ENCODE measurements at places on chromosomes 16 and 17.
A peak's percentile ranks its signal among the peaks of the same experiment; 100 is the strongest.

GRCh38 chr17:81036197-81036941, 1.4 kb downstream of the BAIAP2 start:
- no peak for DNase-seq

DNA sequence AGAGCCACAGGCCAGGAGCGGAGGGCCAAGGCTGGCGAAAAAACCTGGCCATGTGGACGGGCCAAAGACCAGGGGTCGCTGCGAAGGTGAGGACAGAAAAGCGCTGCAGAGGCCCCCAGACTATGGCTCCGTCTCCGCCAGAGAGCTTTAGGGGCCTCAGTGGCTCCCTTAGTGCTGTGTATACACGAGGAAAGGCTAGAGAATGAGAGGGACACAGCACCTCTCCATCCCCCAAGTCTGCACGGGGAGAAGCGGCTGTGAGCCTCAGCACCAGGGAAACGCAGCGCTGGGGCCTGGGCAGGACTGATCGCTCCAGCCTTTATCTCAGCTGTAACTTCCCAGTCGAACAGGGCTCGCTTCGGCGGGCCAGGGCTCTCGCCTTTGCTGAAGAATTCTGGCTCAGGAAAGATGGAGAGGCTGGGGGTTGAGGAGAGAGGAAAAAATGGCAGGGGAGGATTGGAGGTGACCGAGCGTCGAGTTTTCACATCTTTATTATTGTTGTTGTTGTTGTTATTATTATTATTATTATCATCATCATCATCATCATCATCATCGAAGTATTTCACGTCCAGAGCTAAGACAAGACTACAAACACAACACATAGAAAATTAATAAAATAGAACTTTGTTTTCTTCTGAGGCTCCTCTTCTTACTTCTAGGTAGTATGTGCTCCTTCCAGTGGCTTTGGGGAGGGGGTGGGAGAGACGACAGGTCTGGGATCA, 1.9 kb upstream of the HOXB5 start:
- no peak for DNase-seq

GRCh38 chr16:8237452-8237851, 352.9 kb downstream of the TMEM114 start:
- no peak for DNase-seq

- DNase-seq: no peak
Measured at GRCh38 chr16:9381905-9382304, 290.5 kb downstream of the HAPSTR1 start.

DNA sequence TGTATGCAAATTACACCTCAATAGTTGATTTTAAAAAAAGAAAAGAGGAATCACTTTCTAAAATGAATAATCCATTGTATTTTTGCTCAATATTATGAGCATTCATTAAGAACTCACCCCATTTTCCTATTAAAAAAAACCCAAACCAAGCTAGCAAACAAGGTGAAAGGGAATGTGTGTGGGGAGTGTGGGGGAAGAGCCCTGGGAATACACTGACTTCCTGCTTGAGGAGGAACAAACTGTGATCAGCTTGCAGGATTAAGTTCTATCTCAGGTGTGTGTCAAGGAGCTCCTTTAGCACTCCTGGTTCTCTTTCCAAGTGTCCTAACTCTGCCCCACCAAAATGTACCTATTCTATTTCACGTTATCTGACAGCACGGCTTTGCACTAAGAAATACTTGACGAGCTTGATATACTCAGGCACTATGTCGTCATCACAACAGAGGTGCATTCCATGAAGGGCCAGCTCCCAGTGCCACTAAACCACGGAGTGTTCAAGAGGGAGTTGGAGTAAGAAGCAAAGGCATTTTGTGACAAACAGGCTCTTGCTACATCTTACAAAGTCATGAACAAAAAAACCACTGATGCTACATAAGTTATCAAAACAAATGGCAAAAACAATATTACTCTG, 73.2 kb downstream of the MYH10 start:
- DNase-seq: no peak

DNA sequence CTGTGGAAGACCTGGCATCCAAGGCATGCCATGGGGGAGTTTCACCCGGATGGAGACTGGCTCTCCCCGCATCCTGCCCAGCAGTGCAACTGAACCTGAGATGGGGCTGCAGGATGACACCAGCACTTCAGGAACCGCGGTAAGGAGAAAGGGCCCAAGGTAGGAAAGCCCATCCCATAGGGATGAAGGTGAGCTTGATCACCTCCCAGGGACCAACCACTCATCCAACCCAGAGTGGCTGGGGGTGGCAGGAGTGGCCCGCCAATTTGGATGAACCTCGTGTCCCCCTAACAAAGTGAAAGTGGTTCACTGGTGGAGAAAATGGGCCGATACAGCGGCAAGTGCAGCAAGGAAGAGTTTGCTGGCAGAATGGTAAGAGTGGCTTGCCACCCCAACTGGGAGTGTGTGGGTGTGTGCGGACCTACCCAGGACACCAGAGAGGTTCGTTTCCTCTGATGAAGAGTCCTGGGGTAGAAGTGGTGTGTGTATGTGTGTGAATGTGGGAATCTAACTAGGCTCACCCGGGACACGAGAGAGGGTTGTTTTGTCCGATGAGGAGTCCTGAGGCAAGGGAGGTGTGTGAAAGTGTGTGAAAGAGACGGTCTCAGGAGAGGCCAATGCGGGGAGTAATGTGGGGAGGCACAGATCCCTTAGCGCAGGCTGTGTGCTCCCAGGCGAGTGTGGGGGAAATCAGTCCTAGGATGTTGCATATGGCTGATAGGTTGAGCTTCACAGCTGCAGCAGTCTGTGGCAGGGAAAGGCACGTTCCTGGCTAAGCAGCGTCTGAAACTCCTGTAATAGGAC, 22.6 kb downstream of the ACSM1 start:
- no peak for DNase-seq

DNA sequence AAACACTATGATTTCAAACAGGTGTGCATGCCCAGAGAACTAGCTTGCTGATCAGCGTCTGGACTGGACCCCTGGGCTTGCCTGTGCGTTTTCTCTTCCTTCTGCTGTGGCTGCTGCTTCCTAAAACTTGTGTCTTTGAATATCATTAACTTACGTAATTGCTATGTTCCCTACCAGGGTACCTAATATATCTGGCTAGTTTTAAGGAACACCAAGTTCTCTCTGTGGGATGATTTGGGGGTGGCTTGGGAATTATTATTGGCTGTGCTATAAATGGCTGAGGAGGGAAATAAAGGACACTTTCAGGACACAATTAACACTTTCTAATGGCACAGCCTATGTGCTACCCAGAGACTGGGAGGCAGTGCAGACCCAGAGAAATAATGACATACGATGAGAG, 606.0 kb upstream of the RBFOX1 start:
- DNase-seq: no peak

DNA sequence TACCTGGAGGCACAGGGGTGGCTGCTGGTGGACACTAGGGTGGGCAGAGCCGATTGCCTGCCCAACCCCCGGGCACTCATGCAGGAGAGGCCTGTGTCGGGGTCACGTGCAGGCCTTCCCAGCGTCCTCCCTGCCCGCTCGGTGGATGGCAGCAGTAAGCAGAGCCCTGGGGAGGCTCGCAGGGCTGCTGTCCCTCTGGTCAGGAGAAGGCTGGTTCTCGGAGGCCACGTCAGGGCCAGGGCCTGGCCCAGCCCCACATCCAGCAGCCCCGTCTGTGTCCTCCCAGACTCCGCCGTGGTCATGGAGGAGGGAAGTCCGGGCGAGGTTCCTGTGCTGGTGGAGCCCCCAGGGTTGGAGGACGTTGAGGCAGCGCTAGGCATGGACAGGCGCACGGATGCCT, 35.6 kb downstream of the TSC2 start:
- DNase-seq: no peak

- no peak for DNase-seq
Measured at GRCh38 chr16:87802670-87803069, 36.9 kb upstream of the KLHDC4 start.

GRCh38 chr16:66342294-66342900, 24.1 kb upstream of the CDH5 start:
- no peak for DNase-seq

DNA sequence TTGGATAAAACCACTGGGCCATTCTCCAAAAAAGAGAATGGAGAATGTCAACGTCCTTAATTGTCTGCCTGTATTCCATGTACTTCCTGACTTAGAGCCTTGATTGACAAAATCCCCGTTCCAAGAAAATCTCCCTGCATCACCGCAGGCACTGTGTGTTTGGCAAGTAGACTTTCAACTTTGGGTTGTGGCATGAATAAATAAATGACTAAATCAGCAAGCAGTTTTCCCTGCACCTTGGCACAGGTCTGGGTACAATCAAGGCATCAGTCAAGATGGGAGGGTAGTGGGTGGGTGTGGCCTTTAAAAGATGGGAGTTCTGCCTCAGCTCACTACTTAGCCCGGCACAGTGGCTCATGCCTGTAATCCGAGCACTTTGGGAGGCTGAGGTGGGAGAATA, 248.5 kb upstream of the RPL38 start:
- DNase-seq: no peak

DNA sequence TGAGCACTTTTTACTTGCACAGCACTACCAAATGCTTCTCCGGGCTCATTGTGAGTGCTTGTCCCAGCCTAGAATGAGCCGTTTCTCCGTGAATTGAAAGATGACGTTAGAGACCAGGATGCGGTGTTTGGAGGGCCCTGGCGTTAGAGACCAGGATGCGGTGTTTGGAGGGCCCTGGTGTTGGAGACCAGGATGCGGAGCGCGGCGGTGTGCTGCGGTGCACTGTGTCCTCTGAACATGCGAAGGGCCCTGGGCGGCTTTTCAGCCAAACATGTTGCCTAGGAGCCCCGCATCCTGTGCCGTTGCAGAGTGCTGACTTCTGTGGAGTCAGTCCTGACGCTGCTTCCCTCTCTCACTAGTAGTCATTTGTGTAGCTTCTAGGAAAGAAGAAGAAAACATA, 42.7 kb downstream of the BANP start:
- no peak for DNase-seq

GRCh38 chr17:41444186-41444585, 3.4 kb upstream of the KRT38 start:
- DNase-seq: no peak

DNA sequence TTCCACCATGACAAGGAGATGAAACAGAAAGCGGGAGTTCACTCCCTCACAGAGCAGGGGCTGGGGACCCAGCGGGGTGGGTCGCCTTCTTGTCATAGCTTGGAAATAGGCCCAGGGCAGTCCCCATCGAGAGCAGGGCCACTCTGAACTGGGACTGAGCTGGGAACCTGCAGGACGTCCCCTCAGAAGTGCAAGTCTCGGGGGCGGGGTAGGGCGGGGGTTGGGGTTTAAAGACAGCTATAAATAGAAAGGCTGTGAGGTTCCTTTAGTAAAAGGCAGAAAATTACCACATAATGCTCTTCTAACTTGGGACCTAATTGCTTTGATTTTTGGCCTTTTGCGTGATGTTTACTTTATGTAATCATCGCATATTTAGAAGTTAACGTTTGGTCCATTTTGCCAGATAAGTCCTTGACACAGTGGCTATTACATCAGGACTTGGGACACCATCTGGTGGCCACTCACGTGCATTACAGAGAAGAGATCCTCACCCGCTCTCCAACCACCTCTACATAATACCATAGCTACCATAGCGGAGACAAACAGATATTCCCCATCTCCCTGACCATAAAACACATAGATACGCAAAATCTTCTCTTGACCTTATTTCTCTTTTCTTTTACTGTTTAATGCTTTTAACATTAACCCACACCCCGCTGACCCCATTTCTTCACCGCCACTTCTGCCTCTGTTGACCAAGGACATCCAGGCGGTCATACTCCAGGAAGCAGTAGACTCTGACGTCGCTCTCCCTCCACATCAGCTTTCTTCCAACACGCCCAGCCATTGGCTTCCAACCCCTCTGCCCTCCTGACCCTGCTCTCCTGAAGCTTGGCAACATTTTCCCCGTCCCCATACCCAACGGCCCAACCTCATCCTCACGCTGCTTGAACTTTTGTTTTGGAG, 27.5 kb upstream of the PIK3R6 start:
- peak; percentile 30 for DNase-seq

DNA sequence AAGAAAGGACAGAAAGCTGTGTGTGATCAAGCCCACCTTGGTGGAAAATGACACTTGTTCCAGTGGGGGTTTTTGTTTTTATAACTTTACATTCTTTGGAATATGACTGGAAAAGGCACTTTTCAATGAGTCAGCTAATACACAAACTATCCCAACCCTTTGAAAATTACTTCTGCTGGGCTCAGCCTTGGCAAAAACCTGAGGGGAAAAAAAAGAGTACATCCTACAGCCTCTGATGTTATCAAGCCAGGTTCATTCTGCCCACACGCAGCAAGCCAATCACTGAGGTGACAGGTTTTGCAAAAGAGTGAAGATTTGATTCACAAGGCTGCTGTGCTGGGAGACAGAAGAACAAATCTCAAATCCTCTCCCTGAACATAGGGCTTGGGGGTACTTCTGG, 484.5 kb upstream of the ERCC4 start:
- no peak for DNase-seq

- no peak for DNase-seq
Measured at GRCh38 chr16:1731603-1732002, 25.6 kb downstream of the MAPK8IP3 start.

GRCh38 chr17:65630502-65630901, 69.1 kb upstream of the AXIN2 start:
- DNase-seq: no peak

GRCh38 chr17:29733166-29733565, 110.5 kb upstream of the CORO6 start:
- no peak for DNase-seq

GRCh38 chr17:44398692-44399691, 9.5 kb upstream of the ITGA2B start:
- DNase-seq: no peak

DNA sequence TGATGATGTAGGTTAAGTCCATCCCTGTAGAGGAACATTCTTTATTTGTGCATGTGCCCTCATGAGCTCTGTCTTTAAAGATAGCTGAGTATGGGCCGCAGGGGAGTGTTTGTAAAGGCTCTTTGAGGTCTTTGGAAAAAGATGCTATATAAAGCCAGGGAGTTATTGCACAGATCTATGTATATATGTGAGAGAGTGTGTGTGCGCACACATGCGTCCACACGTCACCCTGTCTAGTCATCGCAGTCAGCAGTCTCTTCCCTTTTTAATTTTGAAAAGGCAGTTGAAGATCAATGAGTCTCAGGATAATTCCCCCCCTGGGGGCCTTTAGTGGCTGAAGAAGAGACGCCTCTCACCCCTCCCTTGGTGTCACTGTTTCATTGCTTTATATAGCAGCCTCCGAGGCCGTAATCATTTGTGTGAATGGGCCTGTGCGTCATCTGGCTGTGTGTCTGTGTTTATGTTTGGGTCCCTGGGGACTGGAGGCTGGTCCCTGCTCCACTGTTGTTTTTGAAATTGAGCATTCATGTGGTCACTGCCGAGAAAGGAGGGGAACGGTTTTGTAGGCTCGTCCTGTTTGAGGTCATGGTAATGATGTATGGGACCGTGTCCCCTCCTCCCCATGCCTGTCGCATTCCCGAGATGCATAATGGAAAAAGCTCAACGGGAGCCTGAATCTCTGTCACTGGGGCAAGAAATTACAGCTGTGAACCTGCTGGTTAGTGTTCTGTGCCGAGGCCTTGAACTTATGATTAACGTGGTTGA, 143.9 kb downstream of the SNX29 start:
- peak; percentile 52 for DNase-seq

- no peak for DNase-seq
Measured at GRCh38 chr17:74712756-74713155, at the start of gene CD300LF. Gene CD300LF (minus strand): TSS chr17:74712923. CDS start chr17:74712866, 57 bp downstream.

Data from NCI-H2081 (cell line).